ENCODE measurements at places on chromosomes 3 and 15.

DNA sequence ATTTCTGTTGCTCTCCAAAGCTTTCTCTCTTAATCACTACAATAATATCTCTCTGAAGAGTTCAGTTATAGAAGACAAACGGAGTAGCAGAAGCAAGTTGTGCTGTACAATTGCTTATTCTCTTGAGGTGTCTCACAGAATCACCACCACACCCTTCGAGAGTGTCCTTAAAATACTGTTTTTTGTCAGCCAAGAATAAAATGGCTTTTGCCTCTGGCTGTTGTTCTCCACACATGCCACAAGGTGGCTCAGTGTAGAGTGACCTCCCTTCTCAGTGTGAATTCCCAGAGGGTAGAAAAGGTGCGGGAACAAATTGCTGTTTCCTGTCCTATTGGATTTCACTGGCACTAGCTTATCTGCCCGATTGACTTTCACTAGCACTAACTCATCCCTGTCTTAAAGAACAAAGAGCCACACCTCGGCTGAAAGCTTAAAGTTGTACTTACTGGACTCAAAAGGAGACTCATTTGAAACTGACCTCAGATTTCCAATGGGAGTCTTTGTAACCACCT is 134.2 kb upstream of the SATB1 start:
- DNase-seq = peak; percentile 79

DNA sequence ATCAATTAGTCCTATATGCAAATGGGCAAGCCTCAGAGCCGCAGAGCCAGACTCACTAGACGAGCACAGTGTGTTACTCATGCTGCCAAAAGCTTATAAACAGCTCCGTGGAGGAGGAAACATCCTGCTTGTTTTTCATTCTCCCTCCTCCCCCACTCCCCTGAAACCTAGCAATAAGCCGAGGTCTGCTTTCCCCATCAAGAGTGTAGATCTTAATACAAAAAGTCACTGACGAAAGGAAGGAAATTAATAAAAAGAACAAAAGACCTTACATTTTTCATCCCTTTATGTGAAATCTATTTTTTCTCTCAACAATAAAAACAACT is 88.5 kb downstream of the XXYLT1 start:
- DNase-seq = peak; percentile 26

GRCh38 chr15:85800478-85801123 is 5.9 kb upstream of the KLHL25 start:
- no peak for DNase-seq

GRCh38 chr15:31169558-31169957 is 68.0 kb upstream of the TRPM1 start:
- no peak for DNase-seq

- DNase-seq = peak; percentile 13
Measured at GRCh38 chr3:139113231-139113992, 68.7 kb upstream of the PRR23C start.

- DNase-seq = no peak
Measured at GRCh38 chr3:168678730-168679129, 583.0 kb upstream of the GOLIM4 start.

GRCh38 chr3:172033396-172033795 is 6.0 kb upstream of the FNDC3B start:
- DNase-seq = no peak

- no peak for DNase-seq
Measured at GRCh38 chr3:79551321-79551892, 216.4 kb downstream of the ROBO1 start.

GRCh38 chr3:111948786-111949185 is 30.0 kb upstream of the ABHD10 start:
- no peak for DNase-seq

DNA sequence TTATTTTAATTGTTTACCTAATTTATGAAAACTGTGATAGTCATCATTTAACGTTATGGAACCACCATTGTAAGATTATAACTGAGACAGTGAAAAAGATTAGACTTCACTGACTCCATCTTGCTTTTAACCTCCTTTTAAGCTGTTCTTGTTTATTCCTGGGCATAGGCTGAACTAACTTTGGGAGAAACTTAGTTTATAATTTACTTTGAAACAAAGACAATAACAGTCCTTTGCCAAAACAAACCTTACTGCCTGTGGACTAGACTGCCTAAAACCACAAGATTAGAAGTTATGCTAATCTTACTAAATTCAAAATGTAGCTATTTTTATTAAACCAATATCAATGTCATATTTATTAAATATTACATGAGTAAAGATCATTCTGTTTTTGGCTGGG is 44.3 kb upstream of the TMEM45A start:
- DNase-seq = no peak

DNA sequence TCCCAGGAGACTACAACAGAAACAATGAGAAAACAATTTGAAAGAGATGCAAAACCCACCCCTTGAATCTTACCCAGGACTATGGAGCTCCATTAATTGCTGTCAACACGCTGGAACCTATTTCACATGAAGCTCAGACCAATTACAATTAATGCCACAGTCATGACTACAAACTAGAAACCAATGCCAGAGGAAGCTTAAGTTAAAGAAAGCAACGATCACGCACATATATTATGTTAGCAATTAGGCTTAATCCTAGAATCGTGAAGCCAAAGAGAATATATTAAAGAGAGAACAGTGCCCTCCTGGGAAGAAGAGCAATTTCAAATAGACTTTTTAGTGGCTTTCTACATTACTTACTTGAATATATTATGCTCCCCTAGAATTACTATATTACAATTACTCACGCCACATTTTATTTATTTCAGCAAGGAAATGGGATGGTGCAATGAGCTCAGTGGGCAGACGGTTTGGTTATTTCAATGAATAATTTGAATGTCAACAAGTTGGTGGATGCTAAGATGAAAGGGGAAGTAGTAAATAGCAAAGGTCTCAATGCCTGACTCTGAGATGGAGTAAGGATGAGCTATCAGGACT is 125.5 kb downstream of the GREM1 start:
- DNase-seq = no peak

GRCh38 chr3:48919215-48920138 is 835 bp downstream of the ARIH2 start:
- peak; percentile 78 for DNase-seq

- no peak for DNase-seq
Measured at GRCh38 chr15:100115066-100115710, 226.6 kb downstream of the ADAMTS17 start.

DNA sequence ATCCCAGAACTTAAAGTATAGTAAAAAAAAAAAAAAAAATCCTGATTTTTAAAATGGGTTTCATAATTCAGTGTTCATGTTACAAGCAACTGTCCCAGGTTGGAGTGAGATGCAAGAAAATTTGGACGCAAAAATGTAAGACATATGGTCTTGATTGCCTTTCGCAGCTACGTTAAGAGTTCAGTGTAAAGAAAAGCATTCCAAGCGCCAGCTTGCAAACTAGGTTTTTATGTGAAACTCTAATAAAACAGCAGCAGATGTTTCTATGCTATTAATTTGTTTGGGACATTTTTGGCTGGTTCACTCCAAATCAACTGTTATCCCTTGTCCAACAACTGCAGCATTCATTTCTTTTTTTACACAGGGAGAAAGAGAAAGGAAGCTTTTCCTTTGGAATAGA is 957.8 kb downstream of the ROBO1 start:
- DNase-seq = no peak

- DNase-seq = no peak
Measured at GRCh38 chr3:134054231-134054630, 24.5 kb upstream of the SLCO2A1 start.

DNA sequence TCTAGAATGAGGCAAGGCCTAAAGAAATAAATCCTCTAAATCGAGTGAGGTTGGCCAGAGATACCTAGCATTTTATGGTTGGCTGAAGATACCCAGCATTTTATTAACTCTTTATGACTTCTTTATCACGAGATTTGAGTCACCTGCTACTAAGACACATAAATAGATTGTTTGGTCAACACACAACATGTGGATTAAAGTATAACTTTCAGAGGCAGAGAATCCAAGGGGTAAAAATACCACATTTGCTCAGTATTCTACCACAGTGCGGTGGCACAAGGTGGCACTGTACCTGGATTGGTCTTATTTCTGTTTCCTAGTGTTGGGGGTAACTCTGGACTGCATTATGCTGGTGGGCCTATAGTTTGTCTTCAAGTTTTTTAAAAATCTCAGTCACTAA is 27.0 kb upstream of the VILL start:
- DNase-seq = no peak

GRCh38 chr3:53151870-53152660 is 8.9 kb upstream of the PRKCD start:
- DNase-seq = no peak

Data from activated CD4-positive, alpha-beta T cell treated with anti-CD3 and anti-CD28 coated beads, Interleukin-2, Interleukin-6, amounts not matched to agents 100 ng/mL and 50 ng/mL, durations not matched to agents 16 hours and 8 hours (primary cell).